Activated T-cell treated with anti-CD3 and anti-CD28 coated beads, Interleukin-2, amount 50 U/mL, for 1 hour (primary cell): ENCODE measurements at places on chromosomes 16 and 17.

DNA sequence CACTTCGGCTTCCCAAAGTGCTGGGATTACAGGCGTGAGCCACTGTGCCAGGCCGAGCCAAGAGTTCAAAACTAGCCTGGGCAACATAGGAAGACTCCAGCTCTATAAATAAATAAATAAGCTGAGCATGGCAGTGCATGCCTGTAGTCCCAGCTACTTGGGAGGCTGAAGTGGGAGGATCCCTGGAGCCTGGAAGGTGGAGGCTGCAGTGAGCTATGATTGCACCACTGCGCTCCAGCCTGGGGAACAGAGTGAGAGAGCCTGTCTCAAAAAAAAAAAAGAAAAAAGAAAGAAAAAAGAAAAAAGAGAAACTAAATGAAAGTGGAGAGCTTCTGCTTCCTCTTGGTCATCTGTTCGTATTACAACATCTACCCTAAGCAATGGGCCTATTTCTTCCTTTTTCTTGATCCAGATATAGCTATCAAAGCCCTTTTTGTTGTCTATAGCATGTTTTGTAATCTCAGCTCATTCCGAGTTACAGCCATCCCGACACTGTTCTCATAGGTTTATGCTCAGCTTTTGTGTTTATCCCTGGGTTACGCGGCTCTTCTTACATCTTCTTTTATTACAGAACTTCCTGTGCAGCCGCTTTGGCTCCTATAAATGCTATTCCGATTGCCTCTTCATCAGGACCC, 14.1 kb upstream of the MAPK3 start:
- no peak for DNase-seq

GRCh38 chr16:53061701-53062159, 6.9 kb downstream of the CHD9 start:
- no peak for DNase-seq

- DNase-seq, result no peak
Measured at GRCh38 chr16:59046335-59046734, 312.2 kb upstream of the GOT2 start.

DNA sequence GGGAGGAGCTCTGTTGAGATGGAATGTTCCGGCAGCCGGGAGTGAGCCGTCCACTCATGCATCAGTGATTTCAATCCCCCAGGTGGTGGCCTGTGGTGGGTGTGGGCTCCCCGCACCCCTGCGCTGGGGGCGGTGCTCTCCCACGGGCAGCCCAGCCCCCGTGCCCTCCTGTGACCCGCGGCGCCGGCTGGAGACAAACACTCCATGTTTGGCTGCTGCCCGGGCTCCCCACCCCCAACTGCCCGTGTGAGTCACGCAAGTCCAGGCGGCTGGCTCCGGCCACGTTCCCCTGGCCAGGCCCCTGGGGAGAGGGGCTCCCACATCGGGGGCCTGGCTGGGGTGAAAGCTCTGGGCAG, 29.4 kb downstream of the CACNA1H start:
- DNase-seq, result no peak

DNA sequence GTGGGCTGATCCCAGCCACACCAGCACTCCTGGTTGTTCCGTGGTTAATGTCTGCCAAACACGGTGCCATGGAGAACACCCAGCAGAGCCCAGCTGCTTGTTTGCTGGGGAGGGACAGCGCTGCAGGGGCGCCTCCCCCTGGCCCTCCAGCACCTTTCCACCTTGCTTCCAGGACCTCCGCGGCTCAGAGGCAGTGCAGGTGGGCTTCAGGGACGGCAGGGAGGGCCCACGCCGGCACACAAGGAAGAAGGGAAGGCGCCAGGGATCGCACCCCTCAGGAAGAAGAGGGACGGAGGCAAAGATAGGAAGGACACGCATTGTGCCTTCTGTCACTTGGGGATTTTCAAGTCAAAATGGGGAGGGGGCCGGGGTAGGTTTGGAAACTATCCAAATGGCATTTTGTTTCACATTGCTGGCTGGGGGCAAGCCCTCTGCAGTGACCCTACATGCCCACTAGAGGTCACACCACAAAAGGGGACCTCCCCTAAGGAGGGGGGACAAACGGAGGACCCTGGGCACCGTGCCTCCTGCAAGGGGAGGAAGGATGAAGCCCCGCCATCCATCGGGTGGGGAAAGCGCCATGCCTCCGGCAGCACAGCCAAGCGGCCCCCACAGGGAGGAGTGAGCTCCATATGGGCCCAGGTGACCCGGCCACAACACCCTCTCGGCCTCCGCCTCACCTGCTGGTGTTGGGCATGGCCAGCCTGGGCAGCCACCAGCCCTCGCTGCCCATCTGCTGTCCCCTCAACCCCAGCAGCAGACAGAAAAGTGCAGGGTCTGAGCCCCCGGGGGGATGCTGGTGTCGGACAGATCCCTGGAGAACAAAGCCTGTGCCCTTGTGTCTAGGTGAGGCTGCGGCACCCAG, 7.5 kb upstream of the C16orf95 start:
- peak; percentile 60 for DNase-seq

DNA sequence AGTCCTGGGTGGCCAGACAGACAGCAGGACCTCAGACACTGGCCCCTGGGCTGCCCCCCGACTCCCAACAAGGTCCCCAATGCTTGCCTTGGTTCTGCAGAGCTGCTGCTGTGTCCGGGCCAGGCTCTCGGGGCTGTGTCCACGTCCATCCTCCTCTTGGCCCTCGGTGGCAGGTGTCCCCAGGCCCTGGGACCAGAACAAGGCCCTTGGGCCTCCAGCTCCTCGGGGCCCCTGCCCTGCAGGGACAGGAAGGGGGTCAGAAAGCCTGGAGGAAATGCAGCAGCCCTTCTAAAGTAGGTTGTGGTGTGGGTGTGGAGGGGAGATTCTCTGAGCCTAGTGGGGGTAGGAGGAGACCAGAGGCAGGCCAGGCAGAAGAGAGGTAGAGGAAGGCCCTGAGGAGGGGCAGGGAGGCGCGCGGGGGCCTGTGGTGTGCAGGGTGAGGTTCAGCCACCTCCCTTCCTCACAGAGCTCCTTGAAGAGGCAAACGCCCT, 2.5 kb upstream of the AXIN1 start:
- DNase-seq, result no peak

DNA sequence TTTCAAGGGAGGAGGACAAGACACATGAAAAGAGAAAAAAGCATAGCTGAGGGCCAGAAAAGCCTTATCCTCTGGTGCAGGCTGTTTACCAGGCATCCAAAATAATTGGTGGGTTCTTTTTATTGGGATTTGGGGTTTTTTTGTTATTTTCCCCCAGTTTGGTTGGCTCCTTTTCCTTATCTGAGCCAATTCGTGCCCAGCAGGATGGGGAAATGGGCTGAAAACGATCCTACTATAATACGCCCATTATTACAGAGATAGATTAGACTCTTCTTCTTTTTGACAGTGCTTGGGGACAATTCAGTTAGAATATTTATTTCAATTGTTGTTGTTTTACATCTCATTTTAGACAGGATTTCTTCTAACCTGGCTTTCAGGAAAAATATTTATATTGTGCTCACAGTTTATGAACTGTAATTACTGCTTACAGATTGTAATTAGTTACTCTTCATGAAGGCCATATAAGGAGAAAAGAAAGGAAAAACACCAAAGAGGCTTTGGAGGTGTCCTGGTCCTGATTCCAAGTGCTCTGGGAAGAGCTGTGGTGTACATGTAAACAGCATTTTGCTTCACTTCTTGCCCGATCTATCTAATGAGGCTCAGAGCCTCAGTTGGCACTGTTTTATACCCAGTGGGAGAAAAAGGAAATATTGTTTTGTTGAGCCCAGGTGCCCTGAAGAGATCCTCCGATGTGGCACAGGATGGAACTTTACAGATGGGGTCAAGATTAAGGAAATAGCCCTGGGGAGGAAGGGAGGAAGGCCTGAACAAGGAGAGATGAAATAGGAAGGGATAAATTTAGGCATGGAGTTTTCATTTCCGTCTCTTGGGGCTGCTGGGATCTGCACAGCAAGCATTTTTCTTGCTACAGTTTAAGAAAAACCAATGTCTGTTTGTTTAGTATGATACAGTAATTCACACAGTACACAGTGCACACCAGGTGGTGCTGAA, 611 bp upstream of the ANKRD40 start:
- no peak for DNase-seq

GRCh38 chr16:4945560-4946502, 8.9 kb upstream of the PPL start:
- DNase-seq, result no peak

DNA sequence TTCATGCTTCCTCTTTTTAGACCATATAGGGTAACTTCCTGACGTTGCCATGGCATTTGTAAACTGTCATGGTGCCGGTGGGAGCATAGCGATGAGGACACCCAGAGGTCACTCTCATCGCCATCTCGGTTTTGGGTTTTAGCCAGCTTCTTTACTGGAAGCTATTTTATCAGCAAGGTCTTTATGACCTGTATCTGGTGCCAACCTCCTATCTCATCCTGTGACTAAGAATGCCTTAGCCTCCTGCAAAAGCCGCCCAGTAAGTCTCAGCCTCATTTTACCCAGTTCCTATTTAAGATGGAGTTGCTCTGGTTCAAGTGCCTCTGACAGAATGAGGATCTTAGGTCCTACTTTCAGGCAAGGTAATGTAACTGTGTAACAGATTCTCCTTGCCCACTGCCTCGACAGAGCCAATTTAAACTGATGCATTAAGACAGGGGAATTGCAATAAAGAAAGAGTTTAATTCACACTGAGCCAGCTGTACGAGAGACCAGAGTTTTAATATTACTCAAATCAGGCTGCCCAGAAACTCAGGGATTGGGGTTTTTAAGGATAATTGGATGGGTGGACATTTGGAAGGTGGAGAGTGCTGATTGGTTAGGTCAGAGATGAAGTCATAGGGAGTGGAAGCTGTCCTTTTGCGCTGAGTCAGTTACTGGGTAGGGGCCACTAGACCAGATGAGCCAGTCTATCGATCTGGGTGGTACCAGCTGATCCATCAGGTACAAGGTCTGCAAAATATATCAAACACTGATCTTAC, 59.9 kb upstream of the ATF7IP2 start:
- DNase-seq, result no peak

GRCh38 chr17:43832976-43833829, at the start of gene MPP3:
Gene MPP3, minus strand, starts transcription at chr17:43833146. Its CDS starts 1,240 bp downstream, at chr17:43831906.
- peak; percentile 64 for DNase-seq

DNA sequence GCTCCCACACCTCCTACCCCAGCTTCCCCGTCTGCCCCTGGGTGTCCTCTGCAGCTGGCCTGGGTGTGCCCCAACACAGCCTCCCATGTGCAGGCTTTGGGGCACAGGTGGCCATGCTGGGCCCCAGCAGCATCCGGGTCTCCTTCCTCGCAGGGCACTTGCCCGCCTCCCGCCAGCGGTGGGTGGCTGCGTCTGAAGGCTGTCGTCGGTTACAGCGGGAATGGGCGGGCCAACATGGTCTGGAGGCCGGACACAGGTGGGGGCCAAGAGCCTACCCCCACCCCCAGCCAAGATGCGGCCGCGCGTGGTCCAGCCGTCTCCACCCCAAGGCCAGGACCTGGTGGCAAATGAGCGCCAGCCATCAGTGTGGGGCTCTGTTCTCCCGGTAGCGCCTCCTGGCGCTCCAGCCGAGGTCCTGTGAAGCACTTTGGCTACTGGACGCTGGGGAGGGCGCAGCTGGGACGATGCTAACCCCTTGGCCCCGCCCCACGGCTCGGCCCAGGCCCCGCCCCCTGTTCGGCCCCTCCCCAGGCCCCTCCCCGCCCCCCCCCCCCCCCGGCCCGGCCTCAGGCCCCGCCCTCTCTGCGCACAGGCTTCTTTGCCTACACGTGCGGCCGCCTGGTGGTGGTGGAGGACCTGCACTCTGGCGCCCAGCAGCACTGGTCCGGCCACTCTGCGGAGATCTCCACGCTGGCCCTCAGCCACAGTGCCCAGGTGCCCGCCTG, 7.3 kb upstream of the RHOT2 start:
- DNase-seq, result peak; percentile 69

DNA sequence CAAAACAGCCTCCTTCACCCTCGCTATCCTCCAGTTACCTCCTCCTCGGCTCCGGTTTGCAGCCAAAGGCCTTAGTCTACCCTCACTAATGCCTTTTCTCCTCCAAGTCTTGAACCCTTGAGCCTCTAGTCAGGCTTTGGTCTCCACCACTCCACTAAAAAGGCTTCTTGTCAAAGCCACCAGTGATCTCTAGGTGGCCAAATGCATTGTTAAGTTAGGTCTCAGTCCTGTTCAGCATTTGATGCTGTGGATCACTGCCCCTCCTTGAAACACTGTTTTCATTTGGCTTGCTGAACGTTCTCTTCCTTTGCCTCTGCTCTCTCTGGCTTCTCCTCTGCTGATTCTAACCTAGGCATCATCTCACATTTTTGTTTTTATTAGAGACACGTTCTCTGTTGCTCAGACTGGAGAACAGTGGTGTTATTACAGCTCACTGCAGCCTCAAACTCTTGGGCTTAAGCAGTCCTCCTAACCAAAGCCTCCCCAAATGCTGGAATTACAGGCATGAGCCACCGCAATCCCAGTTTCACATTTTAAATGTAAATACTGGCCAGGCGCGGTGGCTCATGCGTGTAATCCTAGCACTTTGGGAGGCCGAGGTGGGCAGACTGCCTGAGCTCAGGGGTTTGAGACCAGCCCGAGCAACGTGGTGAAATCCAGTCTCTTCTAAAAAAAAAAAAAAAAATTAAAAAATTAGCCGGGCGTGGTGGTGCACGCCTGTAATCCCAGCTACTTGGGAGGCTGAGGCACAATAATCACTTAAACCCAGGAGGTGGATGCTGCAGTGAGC, 1.1 kb downstream of the SGF29 start:
- DNase-seq, result no peak

GRCh38 chr17:45248132-45248957, 13.5 kb downstream of the SPATA32 start:
- DNase-seq, result peak; percentile 84

DNA sequence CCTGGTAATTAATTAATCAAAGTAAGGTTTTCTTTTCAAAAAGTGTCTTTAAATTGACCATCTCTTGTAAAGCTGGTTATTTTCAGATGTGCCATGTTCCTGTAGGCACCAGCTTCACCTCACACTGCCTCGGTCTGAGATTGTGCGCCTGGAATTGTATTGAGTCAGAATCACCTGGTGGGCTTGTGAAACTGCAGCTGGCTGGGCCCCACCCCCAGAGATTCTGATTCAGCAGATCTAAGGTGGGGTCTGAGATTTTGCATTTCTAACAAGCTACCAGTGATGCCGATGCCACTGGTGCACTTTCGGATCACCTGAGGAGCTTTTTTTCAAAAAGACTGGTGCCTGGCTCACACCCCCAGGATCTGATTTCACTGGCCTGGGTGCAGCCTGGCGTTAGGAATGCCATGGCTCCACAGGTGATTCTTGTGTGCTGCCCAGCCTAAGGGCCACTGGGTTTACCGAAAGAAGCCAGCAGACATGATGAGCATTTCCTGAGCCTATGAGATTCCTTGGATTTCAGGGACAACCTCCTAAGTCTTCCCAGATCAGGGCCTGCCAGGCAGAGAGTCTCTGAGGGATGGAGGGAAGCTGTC, 59.2 kb upstream of the TOB1 start:
- DNase-seq, result no peak
